ENCODE measurements at places on chromosomes 11 and 22. TPM values are rescaled to one million over a fixed set of nuclear protein-coding genes. Genes with fewer than 3 reads are reported as not detected.

GRCh38 chr22:28967163-28967665 is 83.8 kb downstream of the ZNRF3 start:
- no peak for DNase-seq

DNA sequence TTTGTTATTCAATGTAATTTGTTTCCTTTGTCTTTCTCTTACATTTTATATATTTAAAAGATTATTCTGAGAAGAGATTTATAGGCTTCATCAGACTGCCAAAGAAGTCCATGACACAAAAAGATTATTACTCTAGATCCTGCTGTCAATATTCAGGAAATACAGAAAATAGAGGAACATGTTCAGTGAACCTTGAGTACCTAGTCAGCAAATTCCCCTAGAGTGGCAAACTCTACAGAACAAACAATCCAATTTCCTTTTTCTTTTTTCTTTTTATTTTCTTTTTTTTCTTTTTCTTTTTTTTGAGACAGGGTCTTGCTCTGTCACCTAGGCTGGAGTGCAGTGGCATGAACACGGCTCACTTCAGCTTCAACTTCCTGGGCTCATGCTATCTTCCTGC is 23.9 kb downstream of the TTC17 start:
- DNase-seq = no peak

GRCh38 chr11:117345039-117345438 is 17.4 kb downstream of the CEP164 start:
- no peak for DNase-seq

- DNase-seq = no peak
These were observed 35.9 kb downstream of the RPL3 start for GRCh38 chr22:39283322-39284141.

DNA sequence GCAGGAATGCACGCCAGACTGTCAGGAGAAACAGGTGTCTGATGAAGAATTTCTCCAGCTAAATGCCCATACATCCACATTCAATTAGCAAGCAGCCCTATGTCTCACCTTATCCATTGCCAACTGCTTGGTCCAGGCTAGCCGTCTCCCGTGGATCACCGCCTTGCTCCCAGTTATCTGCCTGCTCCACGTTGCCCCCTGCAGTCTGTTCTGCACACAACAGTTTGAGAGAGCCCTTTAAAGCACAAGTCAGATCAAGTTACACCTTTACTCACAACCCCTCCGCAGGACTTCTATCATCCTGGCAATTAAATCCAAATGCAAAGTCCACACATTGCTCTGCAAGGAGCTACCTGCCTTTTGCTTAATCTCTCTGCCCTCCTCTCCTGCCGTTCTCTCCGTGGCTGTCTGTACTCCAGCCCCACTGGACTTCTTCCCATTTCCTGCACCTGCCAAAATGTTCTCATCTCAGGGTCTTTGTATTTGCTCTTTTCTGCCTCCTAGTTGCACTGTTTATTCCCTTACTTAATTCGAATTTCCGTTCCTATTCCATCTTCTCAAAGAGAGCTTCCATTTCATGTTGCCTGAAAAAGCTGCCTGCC is 185.3 kb upstream of the LARGE1 start:
- peak; percentile 29 for DNase-seq

DNA sequence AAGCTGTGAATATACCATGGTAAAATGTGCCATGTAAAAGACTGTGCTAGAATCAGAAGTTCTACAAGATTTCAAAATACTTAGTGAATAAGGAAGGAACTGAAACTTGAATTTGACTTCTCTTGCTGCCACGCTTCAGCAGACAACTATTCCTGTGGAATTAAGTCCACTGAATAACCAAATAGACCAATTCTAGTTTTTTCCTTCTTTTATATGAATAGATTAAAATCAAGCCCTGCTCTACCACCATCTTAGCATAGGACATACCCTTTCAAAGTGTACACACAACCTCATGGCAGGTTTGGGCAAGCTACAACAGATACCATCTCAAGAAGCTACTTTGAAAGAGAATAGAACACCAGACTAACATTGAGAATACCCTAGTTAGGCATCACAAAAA is 23.4 kb upstream of the CLNS1A start:
- no peak for DNase-seq

DNA sequence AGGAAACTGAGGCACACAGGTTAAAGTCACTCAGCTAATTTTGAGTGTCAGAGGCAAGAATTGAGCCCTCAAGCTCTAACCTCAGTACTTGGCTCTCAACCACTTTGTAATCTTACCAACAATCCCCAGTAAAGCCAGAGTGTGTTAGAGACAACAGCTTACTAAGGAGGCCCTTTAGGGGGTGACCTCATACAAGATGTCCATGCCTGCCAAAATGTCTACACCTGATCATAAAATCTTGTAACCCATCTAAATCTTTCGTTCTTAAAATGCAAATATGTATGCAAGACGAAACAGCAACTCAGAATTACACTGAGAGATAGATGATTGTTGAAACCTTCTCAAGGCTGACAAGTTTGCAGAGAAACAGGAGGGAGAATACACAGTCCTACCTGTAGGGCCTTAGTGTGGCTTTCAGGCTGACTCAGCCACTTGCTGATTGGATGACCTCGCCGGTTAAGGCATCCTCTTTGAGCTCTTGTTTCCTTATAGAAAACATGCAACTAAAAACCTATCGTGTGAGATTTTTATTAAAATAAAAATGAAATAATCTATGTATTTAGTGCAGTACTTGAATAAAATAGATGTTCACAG is 143.2 kb downstream of the OPCML start:
- no peak for DNase-seq

DNA sequence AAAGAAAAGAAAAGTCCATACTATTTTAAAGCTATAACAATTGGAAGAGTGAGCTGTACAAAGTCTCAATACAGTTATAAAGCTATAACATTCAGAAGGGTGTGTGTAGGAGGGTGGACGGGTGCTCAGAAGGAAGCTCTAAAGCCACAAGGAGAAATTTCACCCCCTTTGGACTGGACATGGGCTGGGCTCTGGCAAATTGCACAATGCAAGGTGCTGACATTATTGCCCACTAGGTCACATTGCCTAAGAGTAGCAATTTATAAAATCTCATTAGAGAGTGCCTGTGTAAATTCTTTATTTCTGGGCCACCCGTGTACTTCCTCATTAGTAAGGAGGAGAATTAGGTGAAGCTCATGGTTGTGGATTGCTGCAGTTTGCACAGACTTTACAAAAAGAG is 5.7 kb upstream of the APOBEC3A start:
- no peak for DNase-seq

DNA sequence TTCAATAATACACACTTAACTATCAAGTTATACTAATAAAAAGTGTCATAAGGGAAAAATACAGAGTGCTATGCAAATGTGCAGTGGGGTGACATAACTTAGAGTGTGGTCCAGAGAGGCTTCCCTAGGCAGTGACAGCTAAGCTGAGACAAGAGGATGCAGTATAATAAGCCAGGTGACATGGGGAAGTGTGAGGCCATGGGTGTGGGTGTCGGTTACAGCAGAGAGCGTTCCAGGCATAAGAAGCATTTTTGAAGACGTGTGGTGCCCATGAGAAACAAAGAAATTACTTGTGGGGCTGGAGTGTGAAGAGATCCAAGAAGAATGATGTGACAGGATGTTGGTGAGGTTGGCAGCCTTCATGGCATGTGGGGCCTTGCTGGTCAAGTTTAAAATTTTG is 78.1 kb upstream of the PICALM start:
- DNase-seq = no peak

DNA sequence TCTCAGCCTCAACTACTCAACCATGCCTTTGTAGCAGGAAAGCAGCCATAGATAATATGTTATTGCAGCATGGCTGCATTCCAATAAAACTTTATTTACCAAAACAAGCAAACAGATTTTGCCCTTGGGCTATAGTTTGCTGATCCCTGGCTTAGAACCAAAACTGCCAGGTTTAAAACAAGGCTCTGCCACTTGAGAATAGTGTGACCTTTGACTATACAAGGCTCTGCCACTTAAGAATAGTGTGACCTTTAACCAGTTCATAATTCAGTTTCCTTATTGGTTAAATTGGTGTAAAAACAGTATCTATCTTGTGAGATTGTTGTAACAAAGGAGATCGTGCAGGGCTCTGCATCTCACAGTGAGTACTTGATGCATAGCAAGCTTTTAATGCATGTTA is 217.3 kb upstream of the MTNR1B start:
- DNase-seq = no peak

- no peak for DNase-seq
These were observed 920.1 kb downstream of the BRD1 start for GRCh38 chr22:48907591-48907990.

GRCh38 chr11:16605389-16605893 is 133.0 kb upstream of the C11orf58 start:
- no peak for DNase-seq

DNA sequence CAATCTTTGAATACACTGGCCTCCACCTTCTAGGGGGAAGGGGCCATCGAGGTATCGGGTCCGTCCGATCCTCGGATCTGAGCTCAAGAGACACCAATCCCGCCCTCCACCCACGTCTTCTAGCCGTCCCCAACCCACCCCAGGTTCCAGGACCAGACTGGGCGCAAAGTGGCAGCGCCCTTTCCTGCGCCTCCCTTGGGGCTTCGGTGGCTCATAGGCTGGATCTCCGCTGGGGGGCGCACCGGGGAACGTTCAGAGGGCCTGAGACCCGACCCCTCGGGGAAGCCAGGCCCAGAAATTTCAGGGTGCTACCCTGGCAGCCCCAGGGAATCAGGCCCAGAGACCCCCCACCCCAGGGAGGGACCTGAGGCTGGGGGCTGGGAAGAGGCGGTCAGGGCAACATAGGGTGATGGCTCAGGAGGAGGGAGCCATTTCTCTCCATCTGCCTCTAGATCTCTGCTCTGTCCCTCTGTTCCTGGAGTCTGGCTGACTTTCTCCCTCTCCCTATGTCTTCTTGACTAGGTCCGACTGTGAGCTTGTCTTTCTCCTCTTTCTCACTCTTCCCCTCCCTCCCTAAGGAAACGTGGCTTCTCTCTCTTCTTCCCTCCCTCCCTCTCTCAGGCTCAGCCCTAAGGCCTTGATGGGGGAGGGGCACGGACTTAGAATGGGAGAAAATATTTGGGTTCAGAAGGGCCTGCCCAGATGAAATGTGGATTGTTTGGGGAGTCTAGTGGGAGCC is 1.1 kb downstream of the CREB3L1 start:
- no peak for DNase-seq

DNA sequence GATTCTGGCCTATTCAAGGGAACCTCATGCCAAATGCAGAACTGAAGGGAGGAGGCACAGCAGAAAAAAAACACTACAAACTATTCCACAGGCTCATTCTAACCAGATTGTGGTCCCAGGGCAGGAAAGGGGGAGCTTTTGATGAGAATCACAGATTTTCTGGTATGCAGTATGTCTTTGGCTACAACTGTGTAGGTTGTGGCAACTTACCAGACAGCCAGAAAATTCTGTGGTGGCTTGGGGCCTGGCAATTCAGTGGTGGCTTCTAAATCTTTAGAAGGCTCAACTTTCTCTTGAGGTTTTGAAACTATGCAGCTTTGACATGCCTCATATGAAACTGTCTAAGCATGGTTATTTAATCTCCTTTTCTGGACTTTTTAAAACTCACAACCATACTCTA is 850.8 kb upstream of the CCDC90B start:
- DNase-seq = no peak

GRCh38 chr11:131089727-131090245 is 173.5 kb upstream of the SNX19 start:
- no peak for DNase-seq

DNA sequence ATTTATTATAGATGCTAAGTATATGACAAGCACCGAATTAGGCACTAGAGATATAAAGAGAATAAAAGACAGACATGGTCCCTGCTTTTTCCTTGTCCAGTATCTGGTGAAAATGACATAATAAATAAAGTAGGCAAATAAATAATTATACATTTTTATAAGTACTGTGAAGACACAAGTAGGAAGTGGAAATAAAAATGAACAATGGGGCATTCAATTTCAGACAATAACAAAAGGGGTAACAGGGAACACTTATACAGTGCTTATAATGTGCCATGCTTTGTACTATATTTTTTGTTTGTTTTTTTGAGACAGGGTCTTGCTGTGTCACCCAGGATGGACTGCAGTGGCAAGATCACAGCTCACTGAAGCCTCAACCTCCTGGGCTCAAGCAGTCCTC is 4.3 kb downstream of the KBTBD3 start:
- DNase-seq = no peak

- DNase-seq = no peak
These were observed 277.3 kb downstream of the CASP12 start for GRCh38 chr11:104620991-104621390.

DNA sequence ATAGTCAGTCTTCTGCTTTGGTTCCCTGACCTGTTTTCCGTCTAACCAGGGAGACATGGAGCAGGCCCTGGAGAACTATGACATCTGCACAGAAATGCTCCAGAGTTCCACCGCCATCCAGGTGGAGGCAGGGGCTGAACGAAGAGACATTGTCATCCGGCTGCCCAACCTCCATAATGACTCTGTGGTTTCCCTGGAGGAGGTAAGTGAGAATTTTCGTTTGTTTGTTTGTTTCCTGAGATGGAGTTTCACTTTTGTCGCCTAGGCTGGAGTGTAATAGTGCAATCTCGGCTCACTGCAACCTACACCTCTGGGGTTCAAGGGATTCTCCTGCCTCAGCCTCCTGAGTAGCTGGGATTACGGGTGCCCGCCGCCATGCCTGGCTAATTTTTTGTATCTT is 52.9 kb downstream of the CABIN1 start:
- no peak for DNase-seq

DNA sequence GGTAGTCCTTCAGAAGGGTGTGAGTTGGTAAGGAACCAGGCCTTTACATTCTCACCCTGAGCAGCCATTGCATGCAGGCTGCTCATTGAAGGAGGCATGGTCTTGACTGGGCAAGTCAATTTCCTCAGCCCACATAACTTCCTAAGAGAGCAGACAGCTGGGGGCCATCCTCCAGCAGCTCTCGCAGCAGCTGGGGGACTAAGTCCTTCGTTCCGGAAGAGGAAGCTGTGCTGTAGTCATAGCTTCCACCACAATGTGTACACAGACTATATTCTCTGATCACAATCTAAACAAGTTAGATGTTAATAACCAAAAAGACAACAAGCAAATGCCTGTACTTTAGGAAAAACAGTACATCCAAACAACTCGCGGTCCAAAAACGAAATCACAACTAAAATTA is 30.1 kb upstream of the MPPED1 start:
- DNase-seq = no peak

Gene OR8A1
- not detected for total RNA-seq

Gene POTEH
- not detected for total RNA-seq

Gene UBQLNL
- total RNA-seq = under 0.01 TPM
